Daoy (cell line): ENCODE measurements at places on chromosomes 5 and 9. TPM values are rescaled to one million over a fixed set of nuclear protein-coding genes. Genes with fewer than 3 reads are reported as not detected.

Gene SLC1A1
- total RNA-seq = 11.8 and 15.8 TPM in 2 replicates

DNA sequence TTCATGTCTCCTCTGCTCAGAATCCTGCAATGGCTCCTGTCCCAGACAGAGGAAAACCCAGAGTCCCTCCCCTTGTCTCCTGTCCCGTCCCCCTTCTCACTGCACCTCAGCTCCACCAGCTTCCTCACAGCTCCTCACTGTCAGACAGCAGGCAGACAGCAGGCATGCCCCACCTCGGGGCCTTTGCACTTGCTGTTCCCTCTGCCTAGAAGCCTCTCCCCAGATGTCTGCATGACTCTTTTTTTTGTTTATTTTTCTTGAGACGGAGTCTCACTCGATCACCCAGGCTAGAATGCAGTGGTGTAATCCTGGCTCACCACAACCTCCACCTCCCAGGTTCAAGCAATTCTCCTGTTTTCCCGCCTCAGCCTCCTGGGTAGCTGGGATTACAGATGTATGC is 8.8 kb upstream of the SLC6A7 start:
- peak; percentile 86 for DNase-seq

GRCh38 chr5:56564541-56565282 is 250.6 kb upstream of the MAP3K1 start:
- no peak for DNase-seq

Gene SPATA24
- 4.9 and 28.9 TPM in 2 replicates for total RNA-seq

Gene DBH
- not detected in 2 replicates for total RNA-seq

DNA sequence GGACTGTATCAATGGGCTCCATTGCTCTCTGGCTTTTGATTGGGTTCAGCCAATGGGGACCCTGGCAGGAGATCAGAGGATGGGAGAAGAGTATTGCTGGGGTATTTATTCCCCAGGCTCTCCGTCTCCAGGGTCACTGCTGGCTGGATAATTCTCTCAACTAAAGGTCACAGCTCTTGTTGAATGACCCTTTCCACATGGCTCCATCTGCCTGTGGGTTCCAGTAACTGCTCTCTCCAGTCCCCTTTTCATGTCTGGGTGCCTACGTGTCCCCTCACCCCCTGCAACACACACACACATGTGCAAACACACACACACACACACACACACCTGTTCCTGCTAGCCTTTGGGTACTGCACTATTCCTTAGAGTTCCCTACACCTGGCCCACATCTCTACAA is 53.9 kb upstream of the RIC1 start:
- no peak for DNase-seq

DNA sequence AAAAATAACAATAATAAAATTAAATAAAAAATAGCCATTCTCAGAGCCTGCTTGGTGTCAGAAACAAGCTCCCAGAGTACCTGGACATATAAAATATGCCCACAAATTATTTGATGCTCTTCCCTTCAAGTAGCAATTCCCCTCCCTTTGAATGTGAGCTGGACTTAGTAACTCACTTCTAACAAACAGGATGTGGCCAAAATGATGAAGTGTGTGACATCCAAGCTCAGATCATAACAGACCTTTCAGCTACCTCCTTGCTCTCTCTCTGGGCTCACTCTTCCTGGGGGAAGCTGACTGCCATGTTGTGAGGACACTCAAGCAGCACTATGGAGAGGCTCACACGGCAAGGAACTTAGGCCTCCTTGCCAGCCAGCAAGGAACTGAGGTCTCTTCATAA is 69.0 kb downstream of the SPRY4 start:
- DNase-seq = no peak

DNA sequence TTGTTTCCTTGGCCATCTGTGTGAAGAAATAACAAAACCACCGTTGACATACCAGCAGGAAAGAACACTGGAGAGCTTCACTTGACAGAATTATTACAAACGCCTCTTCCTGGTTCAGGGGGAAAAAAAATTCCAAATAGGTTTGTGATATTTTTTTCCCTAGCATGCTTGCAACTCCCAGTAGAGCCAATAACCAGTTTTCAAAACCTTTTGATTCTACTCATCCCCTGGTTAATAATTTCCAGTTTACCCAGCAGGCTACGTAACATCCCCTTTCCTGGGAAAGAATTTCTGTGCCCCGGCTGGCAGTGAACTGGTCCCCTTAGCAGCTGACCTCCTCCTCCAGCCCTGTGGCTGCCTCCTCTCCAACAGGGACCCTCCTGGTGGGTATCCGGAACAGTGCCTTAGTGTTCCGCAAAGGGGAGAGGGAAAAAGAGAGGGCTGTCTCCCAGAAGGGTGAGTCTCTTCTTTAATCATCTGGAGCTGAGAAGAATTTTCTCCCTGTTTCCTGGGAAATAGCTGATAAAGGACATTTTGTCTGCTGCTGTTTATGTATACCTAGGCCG is 72.8 kb upstream of the BOD1 start:
- DNase-seq = no peak

GRCh38 chr5:154934881-154935280 is 3.1 kb downstream of the GEMIN5 start:
- no peak for DNase-seq

DNA sequence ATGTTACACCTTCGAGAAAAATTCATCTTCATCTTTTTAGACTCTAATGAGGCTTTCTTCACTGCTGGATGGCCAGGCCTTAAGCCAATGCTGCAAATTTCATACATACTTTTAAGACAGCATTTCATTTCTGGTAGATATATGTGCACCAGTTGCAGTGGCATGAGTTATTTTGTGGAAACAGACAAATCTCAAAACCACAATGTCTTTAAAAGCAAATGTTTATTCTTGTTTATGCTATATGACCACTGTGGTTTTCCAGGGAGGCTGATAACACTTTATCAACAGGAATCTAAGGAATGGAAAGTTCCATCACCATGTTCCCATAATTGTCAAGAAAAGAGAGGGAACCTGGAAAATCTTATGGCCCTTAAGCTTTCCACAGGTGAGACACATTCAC is 27.7 kb downstream of the CDH9 start:
- DNase-seq = no peak

DNA sequence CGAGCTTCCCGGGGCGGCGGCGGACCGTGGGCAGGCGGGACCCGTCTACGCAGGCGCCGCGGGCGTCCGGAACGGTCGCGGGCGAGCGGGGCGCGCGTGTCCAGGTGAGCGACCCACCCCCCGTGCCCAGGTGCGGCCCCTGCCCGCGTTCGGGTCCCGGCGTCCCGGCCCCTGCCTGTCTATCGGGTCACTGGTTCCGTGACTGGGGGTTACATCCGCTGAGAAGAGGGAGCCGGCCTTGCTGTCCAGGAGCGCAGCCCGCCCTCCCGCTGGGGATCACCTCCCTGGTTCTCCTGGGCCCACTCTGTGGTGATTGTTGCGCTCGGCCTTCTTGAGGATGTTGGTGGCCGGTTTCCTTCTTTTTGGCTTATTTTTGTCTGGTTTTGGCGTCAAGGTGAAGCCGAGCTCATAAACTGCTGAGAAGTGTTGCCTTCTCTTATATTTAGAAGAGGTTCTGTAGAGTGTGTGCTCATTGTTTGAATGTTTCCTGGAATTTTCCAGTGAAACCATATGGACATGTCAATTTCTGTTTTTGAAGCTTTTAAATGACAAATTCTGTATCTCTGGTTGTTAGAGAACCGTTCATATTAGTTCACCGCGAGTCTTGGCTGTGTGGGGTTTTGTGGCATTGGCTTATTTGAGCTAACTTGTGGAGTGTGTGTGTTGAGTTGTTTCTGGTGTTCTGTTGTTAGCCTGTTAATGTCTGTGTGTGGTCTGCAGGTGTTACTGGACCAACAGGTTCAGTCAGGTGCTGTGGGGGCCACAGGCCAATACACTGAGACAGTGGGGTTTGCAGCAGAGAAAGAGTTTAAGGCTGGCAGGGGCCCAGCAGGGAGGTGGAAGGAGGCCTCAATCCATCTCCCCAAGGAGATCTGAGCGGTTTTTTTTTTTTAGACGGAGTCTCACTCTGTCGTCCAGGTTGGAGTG is 621 bp downstream of the CEP72 start:
- DNase-seq = peak; percentile 29

DNA sequence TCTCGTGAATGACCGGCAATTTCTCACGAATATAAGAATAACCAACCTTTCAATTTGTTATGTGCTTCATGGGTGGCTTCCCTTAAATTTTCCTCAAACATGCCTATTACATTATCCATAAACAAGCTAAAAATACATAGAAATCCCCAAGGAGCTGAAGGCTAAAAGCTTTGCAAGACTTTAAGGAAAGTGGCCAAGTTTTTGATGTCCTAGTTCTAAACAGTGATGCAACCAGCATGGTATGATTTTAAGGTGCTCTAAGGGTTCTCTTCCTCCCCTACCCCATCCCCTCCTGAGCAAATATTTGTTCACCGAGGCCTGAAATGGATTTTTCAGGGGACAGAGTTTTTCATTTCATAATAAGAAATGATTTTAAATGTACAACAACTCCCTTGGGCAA is 79.8 kb downstream of the RGS7BP start:
- DNase-seq = no peak

DNA sequence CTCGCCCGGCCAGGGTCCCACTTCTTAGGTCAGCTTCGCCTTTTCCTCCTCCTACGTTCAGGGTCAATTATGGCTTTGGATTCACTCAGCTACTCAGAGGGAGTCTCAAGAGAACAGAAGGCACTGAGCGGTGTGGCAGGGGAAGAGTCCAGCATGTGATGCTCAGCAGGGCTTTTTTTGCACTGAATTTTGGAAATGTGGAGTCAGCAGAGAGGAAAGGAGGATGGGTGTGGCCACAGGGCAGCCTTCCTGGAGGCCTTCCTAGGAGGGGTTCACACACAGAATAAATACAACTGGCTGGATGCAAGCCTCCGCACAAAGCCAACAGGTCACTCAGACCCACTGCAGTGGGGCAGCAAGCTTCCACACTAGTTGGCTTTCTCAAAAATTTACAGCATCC is 4.8 kb downstream of the NAIF1 start:
- DNase-seq = no peak

DNA sequence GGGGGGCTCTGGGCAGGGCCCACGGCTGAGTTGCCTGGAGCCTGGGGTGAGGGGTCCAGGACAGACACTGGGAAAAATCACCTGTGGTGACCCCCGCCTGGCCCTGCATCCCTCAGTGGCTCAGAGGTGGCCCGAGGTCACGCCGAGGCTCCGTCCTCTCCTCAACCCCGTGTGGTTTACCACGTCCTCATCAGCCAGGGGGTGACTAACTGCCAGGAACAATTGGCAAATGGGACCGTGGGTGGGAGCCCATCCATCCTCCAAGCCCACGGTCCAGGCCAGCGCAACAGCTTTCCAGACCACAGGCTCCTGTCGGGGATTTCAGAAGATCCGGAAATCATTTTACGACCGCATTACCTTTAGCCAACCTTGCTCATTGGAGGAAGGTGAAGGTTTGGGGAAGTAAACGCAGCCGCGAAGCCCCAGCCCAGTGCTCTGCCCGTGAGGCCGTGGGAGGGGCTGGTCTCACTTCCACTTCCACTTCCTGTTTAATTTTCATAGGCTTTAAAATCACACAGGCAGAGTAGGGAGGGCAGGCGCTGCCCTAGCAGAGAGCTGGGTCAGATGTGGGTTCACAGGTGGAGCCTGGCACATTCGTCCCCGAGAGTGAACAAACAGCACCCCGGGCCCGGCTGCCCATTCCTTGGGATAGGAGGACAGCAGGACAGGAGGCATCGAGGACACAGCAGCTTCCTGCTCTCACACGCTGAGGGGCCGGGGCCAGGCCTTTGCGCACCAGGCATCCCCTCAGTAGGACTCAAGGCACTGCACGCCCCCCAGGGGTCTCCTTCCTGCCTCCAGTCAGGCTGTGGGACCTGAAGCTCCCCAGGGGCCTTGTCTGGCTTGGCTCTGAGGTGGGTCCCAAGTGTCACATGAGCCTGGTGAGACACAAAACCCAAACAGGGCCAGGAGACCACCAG is 19.8 kb upstream of the SLC9A3 start:
- peak; percentile 51 for DNase-seq

GRCh38 chr5:103808464-103809106 is 246.0 kb upstream of the NUDT12 start:
- peak; percentile 35 for DNase-seq

Gene CCNJL
- total RNA-seq = 6.1 and 7.0 TPM in 2 replicates

DNA sequence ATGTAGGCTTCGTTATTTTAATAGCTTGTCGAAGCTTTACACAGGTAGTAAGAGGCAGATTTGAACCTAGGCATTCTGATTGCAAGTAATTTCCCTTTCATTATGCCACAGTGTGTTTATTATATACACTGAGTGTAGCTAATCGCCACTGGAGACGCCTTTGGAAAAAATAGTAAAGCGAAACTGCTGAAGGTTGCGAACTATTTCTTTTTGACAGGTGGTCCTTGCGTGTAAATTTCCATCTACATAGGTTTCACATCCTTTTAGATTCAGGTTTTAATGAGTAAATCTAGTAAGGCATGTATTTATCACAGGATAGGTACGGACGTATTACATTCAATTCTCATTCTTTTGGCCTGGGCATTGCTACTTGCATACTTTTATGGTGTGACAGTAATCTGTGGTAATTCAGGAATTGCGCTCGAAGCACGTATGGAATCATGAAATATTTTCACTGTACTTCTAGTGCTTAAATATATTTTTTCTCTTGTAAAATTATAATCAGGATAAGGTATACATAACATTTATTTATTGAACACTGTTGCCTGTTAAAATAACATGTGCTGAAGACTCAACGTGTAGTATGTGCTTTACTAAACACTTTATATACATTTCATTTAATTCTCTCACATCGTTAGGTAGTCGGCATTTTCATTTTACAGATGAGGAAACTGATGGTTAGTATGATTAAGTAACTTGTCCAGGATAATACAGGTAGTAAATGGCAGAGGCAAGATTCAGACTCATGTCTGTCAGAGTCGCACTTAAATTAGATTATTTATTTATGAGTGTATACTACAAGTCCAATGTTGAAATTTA is 1.8 kb downstream of the MARCHF6 start:
- DNase-seq = peak; percentile 15

GRCh38 chr5:179798144-179798770 is 4.5 kb downstream of the LTC4S start:
- DNase-seq = no peak

DNA sequence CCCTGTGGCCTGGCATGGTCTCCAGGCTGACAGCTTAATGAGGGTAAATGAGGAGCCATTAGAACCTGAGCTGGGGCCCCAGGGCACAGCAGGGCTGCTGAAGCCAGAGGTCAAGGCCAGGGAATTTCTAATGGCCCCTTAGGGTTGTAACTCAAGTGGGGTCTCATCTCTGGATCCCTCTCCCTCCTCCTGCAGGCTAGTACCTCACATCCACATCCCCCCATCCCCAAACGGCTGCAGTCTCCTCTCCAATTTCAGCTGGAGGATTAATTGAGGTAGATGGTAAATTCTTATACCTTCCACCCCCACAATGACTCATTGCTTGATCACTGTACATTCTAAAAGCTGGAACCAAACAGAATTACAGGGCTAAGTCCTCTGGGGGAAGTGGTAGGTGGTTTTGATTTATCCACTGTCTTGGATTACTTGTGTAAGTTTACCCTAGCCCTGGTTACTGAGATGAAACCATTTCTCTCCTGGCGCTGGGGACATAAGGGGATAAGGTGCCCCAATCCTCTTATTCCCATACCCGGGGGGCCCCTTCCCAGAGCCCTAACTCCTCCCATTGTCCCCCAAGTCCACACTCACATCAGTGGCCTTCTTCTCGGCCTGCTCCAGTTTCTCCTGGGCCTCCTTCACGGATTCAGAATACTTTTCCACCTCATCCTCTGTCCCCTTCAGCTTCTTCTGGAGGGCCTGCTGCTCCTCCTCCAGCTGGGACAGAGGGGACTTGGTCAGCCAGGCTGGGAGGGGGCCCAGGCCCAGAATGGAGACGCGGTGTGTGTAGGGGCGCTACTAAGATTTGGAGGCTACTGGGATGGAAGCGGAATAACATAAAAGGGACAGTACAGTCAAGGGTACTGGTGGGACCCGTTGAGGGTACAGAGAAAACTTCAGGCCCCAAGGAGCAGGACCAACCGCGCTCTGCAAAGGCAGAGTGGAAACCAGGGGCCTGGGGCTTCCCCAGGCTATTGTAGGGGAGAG is 875 bp downstream of the TPM2 start:
- DNase-seq = peak; percentile 87
